T-helper 9 cell (primary cell): ENCODE measurements at places on chromosomes 7 and 10.

DNA sequence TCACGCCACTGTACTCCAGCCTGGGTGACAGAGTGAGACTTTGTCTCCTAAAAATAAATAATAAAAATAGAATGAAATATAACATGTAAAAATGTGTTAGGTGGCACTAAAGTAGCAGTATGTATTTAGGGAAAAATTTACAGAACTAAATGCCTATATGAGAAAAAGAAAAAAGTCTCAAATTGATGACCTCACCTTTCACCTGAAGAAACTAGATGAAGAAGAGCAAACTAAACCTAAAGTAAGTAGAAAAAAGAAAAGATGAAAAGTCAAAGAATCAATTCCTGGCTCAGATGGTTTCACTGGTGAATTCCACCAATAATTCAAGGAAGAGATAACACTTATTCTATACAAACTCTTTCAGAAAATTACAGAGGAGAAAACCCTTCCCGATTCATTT is 106.5 kb upstream of the NANOS1 start:
- DNase-seq, result no peak

GRCh38 chr7:51141451-51142003 is 175.1 kb downstream of the COBL start:
- no peak for DNase-seq

DNA sequence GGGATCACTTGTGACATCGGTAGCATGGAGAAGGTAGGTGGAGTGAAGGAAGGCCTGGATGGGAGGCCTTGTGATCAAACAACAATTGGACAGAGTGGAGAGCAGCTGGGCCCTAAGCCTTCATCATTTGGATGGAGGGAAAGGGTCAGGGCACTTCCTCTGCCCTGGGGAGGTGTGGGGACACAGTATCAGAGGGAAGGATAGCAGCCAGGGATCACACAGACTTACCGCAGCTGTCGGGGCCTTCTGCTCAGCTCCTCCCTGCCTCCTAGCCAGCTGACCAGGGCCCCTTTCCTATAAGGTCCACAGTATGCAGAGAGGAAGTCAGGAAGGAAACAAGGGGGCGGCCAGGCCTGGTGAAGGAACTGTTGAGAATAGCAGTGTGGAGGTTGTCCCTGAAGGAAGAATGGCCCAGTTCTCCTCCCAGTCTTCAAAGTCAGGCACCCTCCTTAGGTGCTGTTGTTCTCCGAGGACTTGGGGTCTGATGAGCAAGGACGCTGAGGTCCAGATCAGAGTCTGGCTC is 62.1 kb downstream of the ABCC2 start:
- no peak for DNase-seq

GRCh38 chr7:20188567-20188966 is 28.6 kb downstream of the MACC1 start:
- no peak for DNase-seq

GRCh38 chr7:17044396-17044795 is 162.6 kb upstream of the AGR3 start:
- DNase-seq, result no peak

DNA sequence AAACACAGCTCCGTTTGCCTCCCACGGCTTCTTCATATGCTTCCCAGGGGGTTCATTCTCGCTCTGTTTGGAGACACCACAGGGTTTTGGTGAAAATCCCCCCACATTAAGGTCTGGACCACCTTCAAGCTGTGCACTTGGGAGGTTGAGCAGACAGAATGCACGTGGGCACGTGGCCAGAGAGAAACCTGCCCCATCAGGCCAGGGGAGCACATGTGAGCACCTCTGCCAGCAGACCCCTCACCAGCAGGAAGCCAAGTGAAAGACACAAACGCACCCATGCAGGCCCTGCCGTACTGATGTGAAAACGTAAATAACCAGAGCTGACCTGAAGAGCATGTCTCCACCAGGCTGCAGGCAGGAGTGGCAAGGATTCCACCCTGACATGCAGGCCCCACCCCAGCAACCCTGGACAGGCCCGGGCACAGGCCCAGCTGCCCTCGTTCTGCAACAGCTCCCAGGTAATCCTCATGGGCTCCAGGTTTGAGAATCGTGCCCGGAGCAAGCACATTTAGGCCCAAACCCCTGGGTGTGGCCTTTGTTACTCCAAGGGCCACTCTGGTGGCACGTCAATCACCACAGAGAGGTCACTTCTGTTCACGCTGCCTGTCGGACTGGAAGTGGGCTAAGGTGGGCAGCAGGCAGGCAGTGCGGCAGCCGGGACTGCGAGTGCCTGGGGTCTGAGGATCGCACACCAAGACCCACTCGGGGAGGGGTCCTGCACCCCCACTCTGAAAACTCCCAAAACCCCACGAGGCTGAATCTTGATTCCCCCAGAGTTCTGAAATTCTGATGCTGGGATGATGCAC is 184.4 kb downstream of the PTPRN2 start:
- DNase-seq, result no peak

- DNase-seq, result no peak
Observed at GRCh38 chr10:132372516-132373095, 24.4 kb upstream of the PWWP2B start.

DNA sequence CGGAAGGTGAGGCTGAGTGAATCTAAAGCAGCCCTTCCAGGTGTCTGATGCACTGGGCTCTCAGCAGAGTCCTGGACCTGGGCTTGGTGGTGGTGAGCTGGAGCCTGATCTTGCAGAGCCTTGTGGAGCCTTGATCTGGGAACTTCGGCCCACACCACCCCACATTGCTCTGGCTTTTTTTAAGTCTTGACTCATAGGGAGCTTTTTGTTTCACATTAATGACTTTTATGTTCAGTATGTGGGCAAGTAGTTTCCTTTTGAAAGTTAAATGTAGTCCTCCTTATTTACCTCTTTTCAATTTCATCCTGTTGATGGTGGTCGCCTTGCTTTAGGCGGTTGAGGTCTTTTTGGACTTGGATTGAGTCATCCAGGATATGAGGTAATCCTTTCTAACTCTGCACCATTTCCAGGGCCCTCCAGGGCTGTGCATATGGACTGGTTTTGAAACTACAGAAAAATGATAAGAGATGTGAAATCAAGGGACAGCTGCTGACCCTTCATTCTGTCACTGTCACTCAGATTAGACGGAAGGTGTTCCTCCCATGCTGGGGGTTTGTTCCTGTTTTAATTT is 2.9 kb upstream of the NRAP start:
- no peak for DNase-seq

- no peak for DNase-seq
Observed at GRCh38 chr10:36224431-36224985, 582.4 kb upstream of the FZD8 start.

DNA sequence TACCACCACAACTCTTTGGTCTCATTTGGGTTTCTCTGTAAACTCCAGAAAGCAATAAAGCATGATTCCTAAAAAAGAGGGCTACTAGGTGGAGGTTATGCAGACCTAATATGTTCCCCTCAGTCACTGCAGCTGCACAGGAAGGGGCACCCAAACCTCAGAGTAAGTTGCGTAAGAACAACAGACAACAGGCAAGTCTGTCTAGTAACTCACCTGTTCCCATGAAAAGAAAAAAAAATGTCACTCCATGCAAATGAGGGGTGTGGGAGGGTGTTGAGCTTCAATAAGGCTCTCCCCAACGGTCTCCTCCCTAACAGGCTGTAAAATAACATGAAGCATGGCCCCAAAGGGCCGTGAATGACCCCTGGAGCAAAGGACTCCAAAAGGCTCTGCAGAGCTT is 461.4 kb downstream of the KCNMA1 start:
- no peak for DNase-seq

GRCh38 chr10:114638821-114639625 is 19.1 kb downstream of the ABLIM1 start:
- DNase-seq, result no peak

- DNase-seq, result no peak
Observed at GRCh38 chr7:50285269-50285668, 19.2 kb upstream of the IKZF1 start.

- no peak for DNase-seq
Observed at GRCh38 chr7:77455321-77455720, 39.2 kb upstream of the GSAP start.

DNA sequence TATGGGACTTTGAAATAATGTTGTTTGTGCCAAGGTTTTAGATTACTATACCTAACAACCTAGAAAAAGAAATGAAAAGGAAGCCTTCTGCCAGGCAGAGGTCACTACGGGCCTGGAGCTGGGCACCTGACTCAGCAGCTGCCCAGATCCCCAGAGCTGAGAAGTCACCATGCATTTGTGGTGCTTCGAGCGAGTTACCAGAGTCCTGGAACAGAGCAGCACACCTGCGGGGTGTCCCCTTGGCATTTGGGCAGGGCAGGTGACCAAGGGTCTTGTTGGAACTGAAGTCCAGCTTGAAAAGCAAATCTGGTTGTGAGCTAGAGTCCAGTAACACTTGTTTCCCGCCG is 25.5 kb downstream of the EGFR start:
- no peak for DNase-seq

DNA sequence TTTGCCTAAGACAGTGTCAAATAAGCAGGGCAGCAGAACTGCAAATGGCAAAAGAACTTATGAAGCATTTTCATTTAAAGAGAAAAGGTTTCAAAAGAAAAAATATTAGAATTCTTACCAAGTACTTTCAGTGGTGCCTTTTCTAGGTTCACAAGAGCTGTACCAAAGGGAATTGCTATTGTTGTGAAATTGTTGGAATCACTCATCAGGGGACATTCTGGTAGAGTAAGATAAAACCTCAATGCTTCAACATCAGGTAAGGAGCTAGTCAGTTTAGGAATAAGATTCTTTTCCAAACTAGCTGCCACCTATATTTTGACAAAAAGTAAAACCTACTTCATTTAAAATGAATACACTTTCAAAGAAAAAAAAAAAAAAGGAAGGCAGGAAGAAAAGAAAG is 85.0 kb downstream of the HERC4 start:
- no peak for DNase-seq

GRCh38 chr10:94680544-94680943 is 3.0 kb upstream of the CYP2C18 start:
- DNase-seq, result no peak

GRCh38 chr7:46054272-46054671 is 133.2 kb upstream of the IGFBP3 start:
- no peak for DNase-seq

DNA sequence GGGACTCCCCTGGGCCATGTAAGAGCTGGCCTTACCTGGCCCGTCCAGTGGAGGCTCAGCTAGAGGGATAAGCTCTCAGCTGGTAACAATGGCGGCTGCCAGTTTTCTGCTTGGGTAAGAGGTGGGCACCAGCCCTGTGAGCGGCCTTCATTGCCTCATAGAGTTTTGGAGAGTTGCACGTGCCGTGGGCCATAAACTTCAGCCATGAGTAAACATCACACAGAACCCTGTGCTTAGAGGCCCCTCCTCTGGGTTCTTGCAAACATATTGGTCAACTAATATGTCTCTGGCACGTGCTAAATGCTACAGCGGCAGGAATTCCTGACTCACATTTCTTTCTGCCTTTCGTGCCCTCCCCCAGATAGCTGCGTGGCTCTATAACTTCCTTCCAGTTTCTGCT is 103.9 kb upstream of the LEP start:
- no peak for DNase-seq

DNA sequence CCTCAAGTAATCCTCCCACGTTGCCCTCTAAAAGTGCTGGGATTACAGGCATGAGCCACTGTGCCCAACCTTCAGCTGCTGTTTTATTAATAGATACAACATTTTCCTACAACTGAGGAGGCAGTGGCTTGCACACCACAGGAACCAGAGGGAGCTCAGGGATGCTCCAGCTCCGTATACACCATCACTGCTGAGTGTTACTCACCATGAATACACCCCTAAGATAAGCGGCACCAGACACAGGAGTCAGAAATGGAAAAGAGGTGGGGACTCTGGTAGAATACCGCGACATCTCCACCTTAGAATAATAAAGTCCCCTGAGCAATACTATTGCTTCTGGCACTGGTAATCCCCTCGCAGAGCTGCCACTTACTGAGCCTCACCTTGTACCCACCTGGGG is 68.7 kb upstream of the PDLIM1 start:
- DNase-seq, result no peak

- no peak for DNase-seq
Observed at GRCh38 chr7:155834486-155835048, 22.3 kb upstream of the SHH start.

DNA sequence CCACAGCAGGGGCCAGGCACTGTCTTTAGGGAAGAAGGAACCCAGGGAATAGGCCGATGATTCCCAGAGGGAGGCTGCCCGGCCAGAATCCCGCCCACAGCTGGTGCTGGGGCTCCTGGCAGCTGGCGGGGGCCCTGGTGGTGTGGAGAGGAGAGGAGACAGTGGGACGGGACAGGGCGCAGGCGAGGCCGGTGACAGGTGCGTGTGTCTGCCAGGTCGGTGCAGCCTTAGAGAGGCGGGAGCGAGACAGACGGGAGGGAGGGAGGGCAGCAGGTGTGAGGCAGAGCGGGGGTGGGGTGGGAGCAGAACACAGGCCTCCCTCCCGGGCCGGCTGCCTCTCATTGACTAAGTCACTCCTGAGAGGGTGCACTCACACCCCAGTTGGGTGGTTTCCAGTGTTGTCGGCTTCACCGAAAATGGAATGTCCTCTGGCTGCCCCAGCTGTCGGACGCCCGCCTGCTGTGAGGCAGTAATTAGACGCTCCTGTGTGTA is 55.2 kb downstream of the ELFN1 start:
- DNase-seq, result no peak

GRCh38 chr7:54792383-54792782 is 33.4 kb upstream of the SEC61G start:
- no peak for DNase-seq

GRCh38 chr7:12706900-12707536 is 19.6 kb downstream of the ARL4A start:
- no peak for DNase-seq

GRCh38 chr10:71817831-71818655 is 33.0 kb downstream of the PSAP start:
- DNase-seq, result no peak

GRCh38 chr10:25627606-25628005 is 306.4 kb upstream of the MYO3A start:
- no peak for DNase-seq
